ENCODE measurements at places on chromosomes 11 and 22.
A peak's percentile ranks its signal among the peaks of the same experiment; 100 is the strongest.

DNA sequence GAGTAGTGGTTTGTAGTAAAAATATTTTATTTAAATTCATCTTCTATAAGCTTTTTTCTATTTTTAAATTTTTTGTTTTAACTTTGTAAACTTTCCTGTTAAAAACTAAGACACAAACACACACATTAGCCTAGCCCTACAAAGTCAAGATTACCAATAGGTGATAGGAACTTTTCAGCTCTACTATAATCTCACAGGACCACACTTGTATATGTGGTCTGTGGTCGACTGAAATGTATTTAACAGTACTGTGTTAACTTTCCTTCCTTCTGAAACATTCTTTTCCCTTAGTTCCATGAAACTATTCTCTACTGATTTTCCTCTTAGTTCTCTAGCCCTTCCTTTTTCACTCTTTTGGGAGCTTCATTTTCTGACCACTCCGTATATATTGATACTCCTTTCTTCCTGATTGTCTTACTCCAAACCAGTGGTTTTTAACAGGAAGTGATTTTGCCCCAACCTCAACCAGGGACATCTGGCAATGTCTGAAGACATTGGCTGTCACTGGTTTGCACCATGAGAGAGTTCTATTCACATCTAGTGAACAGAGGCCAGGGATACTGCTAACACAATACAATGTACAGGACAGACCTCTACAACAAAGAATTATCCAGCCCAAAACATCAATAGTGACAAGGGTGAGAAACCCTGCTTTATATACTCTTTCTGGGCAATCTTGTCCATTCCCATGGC lies 8.8 kb downstream of the ZW10 start:
- DNase-seq, result no peak

DNA sequence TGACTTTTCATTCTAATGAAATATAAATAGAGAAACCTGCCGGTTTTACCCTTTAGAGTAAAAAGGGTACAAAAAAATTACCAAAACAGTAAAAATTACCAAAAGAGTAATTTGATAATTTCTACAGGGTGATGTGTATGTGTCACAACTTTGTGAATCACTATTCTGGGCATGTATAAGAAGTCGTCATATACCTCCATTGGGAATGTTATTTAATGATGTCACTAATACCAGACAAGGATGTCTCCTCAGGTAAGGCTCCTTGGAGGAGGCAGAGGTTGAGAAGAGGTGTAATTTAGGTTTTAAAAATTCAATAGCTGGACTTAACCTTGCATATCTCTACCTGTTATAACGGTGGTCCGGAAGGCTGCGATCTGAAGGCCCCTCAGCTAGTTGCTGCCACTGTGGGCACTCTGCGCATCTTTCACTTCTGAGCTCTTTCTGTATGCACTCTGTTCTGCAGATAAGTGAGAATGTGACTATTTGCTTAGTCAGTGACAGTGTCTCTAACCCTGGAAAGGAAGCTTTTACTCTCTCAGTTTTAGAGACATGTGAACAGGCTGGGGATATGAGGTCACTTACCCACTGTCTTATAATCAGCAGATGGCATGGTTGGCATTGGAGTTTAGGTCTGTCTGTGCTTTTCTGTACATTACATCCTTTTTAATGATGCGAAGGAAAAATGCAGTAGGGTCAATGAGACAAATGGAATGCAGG lies 987 bp upstream of the NCR3LG1 start:
- no peak for DNase-seq

DNA sequence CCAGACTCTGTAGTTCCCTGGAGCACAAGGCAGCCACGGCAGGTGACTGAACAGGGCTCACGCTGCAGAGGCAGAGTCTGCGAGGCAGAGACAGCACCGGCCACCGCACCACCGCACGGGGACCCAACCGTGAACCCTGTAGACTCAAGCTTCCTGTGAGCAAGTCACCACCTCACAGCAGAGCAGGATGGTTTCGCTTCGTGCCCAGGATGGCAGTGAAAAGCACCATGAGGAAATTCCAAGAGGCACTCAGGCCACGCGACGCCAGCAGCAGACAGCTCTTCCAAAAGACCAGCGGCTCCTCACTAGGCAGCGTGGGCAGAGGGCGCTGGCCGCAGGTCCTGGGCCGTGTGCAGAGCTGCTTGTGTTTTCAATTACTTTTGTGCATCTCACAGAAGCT lies 24.5 kb downstream of the BRD1 start:
- no peak for DNase-seq

- no peak for DNase-seq
These were observed 375.7 kb downstream of the SHANK2 start for GRCh38 chr11:70876685-70877084.

DNA sequence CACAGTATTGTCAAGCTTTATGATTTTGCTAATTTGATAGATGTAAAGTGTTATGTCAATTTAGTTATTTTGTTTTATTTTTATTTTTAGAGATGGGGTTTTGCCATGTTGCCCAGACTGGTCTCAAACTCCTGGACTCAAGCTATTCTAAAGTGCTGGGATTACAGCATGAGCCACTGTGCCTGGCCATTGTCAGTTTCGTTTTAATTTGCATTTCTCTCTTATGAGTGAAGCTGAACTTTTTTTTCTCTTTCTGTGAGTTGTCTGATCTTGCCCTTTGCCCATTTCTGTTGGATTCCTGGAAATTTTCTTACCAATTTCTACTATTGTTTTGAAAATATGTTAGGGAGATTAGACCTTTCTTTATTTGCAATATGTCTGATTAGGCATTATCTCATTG lies 15.5 kb downstream of the NEU3 start:
- no peak for DNase-seq

GRCh38 chr11:26473216-26474194 lies 98.6 kb downstream of the MUC15 start:
- peak; percentile 12 for DNase-seq

GRCh38 chr11:24497831-24498230 lies 978 bp downstream of the LUZP2 start:
- DNase-seq, result no peak

DNA sequence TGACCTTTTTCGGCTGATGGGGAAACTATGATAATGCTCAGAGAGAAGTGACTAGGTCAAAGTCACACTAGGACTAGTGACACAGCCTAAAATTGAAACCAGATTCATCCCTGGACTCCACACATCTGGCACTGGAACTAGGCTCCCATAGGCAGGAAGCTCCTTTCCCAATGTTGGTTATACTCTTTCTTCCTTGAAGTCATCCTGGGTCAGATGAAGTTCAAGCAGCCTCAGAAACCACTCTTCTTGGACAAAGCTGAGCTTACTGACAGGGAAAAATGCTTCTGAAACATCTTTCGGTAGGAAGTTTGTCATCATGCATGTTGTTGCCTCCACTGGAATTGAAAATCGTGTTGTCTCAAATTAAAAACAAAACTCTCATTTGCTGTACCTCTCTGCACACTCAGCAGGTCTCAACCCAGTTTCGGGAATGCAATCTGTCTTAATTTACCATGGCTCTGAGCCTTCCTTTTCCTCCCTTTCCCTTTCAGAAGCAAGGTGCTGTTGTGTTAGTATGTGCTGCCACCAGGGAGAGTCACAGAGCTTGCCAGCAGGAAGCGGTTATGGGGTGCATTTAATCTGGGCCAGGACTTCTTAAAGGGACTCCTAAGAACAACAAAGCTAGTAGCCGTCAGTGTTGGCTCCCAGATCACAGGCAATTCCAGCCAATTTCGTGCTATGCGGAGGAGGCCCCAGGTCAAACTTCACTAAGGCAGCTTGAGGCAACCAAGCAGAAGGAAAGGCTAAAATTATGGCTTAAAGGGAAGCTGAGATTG lies 384.8 kb downstream of the TENM4 start:
- no peak for DNase-seq

- DNase-seq, result no peak
These were observed 432.1 kb downstream of the BRD1 start for GRCh38 chr22:49395617-49396016.

- no peak for DNase-seq
These were observed 41.8 kb downstream of the MACROD1 start for GRCh38 chr11:64124147-64124546.

DNA sequence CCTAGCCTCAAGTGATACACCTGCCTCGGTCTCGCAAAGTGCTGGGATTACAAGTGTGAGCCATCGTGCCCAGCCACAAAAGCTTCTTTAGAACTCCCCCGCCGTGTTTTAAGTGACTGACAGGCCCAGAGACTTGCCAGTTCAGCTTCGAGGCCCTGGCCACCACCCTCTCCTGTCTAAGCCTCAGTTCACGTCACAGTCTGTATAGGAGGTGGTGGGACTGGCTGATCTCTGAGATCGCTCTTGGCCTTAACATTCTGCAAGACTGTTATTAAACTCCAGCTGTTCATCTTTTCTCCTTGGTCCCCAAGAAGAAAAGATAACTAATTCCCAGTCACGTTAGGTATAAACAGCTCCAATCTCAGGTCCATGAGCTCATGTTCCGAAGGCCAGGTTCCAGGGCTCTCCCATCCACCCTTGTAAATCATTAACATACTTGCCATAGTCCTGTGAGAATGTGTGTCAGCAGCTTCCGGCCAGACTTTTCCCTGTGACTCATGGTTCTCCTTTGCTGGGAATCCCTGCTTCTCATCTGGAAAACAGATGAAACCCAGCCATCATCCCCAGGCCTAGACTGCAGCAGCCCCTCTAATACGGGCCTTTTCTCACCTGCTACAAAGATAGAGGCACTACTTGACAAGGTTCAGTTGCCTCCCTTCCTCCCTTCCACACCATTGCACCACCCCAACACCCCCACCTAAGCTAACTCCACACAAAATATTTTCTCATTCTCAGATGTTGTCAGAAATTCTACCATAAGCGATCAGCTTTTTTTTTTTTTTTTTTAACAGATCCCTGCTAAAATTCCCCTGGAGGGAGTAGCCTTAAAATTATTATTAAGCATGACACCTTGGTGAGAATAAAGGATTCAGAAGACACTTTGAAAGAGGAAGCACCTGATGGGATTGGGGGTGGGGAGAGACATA lies 5.6 kb upstream of the KIAA0930 start:
- no peak for DNase-seq

- DNase-seq, result no peak
These were observed 42.2 kb downstream of the TRAF6 start for GRCh38 chr11:36467916-36468315.

DNA sequence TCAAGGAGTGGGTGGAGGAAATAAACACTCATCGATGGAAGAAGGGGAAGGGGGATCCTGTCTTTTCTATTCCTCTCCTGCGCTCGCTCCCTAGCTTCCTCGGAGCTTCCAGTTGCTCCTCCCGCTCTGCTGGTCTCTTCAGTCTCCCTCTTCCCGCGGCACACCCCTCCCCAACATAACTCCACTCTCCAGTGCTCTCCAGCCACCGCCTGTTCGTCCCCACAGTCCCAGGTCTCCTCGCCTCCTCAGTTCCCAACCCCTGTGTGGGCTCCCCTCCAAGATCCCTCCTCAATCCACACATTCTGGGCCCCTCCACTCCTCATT lies 438 bp downstream of the ZW10 start:
- DNase-seq, result no peak

GRCh38 chr11:117879516-117880480 lies 3.3 kb upstream of the FXYD6 start:
- no peak for DNase-seq

DNA sequence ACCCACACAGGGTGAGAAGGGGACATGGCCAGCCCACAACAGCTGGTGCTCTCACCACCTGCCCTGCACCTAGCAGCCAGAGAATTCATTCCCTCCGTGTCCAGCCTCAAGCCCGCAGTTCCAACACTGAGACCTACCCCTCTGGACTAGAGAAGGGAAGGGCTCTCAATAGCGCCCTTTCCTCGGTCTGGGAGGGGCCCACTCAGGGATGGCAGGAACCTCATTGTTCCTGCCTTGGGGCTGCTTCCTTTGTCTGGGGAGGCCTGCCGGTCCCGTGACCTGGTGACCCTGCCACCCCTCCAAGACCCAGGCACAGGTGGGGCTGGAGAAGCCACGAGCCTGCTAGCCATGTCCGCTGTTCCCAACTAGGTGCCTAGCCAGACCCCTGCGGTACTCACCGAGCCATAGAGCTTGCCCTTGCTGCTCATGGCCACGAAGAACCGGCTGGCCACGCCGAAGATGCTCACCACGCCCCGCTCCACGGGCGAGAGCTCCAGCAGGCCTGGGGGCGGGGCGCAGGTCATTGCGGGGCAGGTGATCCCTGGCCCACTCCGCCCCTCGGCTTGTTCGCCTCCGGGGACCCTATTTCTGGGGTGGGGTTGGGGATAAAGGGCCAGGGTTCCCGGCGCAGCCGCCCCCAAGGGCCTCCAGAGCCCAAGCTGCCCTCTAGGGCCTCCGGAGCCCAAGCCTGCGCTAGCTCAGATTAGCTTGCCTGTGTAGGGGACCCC lies 1.4 kb downstream of the FGF4 start:
- DNase-seq, result no peak

DNA sequence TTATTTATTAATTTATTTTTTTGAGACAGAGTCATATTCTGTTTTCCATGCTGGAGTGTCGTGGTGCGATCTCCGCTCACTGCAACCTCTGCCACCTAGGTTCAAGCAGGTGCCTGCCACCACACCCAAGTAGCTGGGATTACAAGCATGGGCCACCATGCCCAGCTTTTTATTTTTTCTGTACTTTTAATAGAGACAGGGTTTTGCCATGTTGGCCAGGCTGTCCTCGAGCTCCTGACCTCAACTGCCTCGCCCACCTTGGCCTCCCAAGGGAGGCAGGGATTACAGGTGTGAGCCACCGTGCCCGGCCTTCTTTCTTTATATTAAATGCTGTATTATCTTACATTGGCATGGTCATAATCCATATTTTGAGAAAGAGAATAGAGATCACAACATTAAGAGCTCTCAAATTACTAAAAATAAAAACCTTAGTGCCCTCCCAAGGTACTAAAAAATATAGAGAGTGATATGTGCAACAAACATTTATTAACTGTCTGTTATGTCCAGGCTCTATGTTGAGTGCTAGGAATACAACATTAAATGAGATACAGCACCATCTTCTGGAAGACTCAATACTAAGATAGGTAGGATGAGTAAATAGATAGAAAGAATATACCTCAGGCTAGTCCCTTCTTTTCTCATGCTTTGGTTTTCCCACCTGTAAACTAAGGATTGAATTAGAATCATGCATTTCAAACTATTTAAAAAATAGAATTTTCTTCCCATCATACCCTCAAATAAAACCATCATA lies 84.1 kb downstream of the BBOX1 start:
- peak; percentile 52 for DNase-seq

DNA sequence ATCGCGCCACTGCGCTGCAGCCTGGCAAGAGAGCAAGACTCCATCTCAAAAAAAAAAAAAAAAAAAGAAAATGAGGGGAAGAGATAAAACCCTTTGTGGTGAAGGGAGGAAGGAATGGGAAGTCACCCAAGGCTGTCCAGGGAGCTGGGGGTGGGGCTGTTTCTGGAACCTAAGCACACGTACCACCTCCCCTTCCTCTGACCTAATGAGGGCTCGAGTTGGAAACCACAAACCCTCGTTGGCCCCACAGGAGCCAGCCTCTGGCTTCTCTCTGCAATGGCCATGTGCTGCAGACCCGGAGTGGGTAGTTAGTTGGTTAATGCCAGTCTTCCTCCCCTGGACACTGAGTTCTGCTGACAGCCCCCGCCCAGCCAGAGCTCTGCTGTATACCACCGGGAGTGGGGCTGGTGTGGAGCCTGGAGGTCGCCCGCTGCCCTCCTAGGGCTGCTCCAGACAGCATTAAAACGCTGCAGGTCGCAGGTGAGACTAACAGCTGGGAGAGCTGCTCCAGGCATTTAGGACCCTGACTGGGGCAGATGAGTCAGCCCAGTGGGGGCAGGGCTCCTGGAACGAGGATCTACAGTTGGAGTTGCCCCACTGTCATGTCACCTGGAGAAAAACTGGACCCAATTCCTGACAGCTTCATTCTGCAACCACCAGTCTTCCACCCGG lies at the start of gene LGALS12:
Gene LGALS12 (plus strand): TSS at position 228 of the 672 bp plus-strand sequence. CDS start 375 bp downstream, at position 603.
- DNase-seq, result no peak

Measured in NCI-H748 treated with DMSO at 0.1 percent for 48 hours (cell line).